H4 (cell line): ENCODE measurements at places on chromosomes 5 and 9. TPM values are rescaled to one million over a fixed set of nuclear protein-coding genes. Genes with fewer than 3 reads are reported as not detected.

The MXD3 gene
- total RNA-seq, result 34.7 and 74.3 TPM in 2 replicates

The CMBL gene
- total RNA-seq, result 21.4 and 23.2 TPM in 2 replicates

The KCNN2 gene
- total RNA-seq, result 0.31 and 0.55 TPM in 2 replicates

The IL31RA gene
- 7.6 and 10.5 TPM in 2 replicates for total RNA-seq

The F2RL1 gene
- total RNA-seq, result 48.8 and 59.5 TPM in 2 replicates

The CBY3 gene
- total RNA-seq, result not detected in 2 replicates

The SHISAL2B gene
- total RNA-seq, result not detected in 2 replicates

The SUSD3 gene
- total RNA-seq, result not detected in 2 replicates

The HMCN2 gene
- 0.10 TPM in 1 of 2 replicates, not detected in the other for total RNA-seq

The ENG gene
- total RNA-seq, result 1.8 and 3.0 TPM in 2 replicates

The TLE1 gene
- total RNA-seq, result 6.2 and 8.7 TPM in 2 replicates

The NUTM2F gene
- not detected in 2 replicates for total RNA-seq

The GARNL3 gene
- 0.21 and 1.1 TPM in 2 replicates for total RNA-seq

The TMEM174 gene
- total RNA-seq, result not detected in 2 replicates

The ADAMTSL1 gene
- total RNA-seq, result 11.7 and 25.5 TPM in 2 replicates

The TMEFF1 gene
- total RNA-seq, result 0.31 and 1.2 TPM in 2 replicates

The GRIN3A gene
- total RNA-seq, result 0.04 TPM in 1 of 2 replicates, not detected in the other

The LHX2 gene
- total RNA-seq, result 2.2 and 8.5 TPM in 2 replicates

The OR1J2 gene
- not detected in 2 replicates for total RNA-seq

The YIPF5 gene
- 116 and 122 TPM in 2 replicates for total RNA-seq

The PGGT1B gene
- total RNA-seq, result 10.8 and 13.6 TPM in 2 replicates

The SDHA gene
- total RNA-seq, result 70.3 and 79.9 TPM in 2 replicates

The WDR36 gene
- 41.3 and 44.5 TPM in 2 replicates for total RNA-seq

The BTNL3 gene
- not detected in 2 replicates for total RNA-seq

The ENHO gene
- 1.9 and 2.3 TPM in 2 replicates for total RNA-seq

The MEGF9 gene
- total RNA-seq, result 9.0 and 10.1 TPM in 2 replicates

The SOX30 gene
- not detected in 2 replicates for total RNA-seq

The C9orf40 gene
- total RNA-seq, result 13.5 and 16.6 TPM in 2 replicates

The NMUR2 gene
- not detected in 2 replicates for total RNA-seq

The PCDHB12 gene
- 5.2 and 5.6 TPM in 2 replicates for total RNA-seq

The PFN3 gene
- total RNA-seq, result not detected in 2 replicates

The ZBED3 gene
- 0.90 and 1.3 TPM in 2 replicates for total RNA-seq

The RPS14 gene
- total RNA-seq, result 2,476 and 2,863 TPM in 2 replicates

The PCDHGA5 gene
- total RNA-seq, result 0.49 and 0.50 TPM in 2 replicates

The SMIM33 gene
- not detected in 2 replicates for total RNA-seq

The DCTN4 gene
- total RNA-seq, result 39.6 and 47.8 TPM in 2 replicates

The RAB3C gene
- total RNA-seq, result not detected in 2 replicates

The PCSK1 gene
- not detected in 2 replicates for total RNA-seq

The ESM1 gene
- total RNA-seq, result not detected in 2 replicates

The KIF3A gene
- 4.8 and 7.1 TPM in 2 replicates for total RNA-seq

The FAM169A gene
- 7.1 and 7.6 TPM in 2 replicates for total RNA-seq

The TMEM215 gene
- total RNA-seq, result 0.08 TPM in 1 of 2 replicates, not detected in the other

The DOLPP1 gene
- total RNA-seq, result 17.1 and 17.5 TPM in 2 replicates

The NDUFS4 gene
- total RNA-seq, result 152 and 193 TPM in 2 replicates

The PNPLA7 gene
- 0.14 TPM in 1 of 2 replicates, not detected in the other for total RNA-seq

The ZNF462 gene
- total RNA-seq, result 6.5 and 8.2 TPM in 2 replicates

The BNC2 gene
- 1.2 and 2.7 TPM in 2 replicates for total RNA-seq

The KCNIP1 gene
- not detected in 2 replicates for total RNA-seq

The CCDC152 gene
- total RNA-seq, result 0.19 and 0.94 TPM in 2 replicates

The ADAMTS16 gene
- total RNA-seq, result 1.3 and 1.7 TPM in 2 replicates
